ENCODE measurements at places on chromosomes 6 and 20.
A peak's percentile ranks its signal among the peaks of the same experiment; 100 is the strongest.

DNA sequence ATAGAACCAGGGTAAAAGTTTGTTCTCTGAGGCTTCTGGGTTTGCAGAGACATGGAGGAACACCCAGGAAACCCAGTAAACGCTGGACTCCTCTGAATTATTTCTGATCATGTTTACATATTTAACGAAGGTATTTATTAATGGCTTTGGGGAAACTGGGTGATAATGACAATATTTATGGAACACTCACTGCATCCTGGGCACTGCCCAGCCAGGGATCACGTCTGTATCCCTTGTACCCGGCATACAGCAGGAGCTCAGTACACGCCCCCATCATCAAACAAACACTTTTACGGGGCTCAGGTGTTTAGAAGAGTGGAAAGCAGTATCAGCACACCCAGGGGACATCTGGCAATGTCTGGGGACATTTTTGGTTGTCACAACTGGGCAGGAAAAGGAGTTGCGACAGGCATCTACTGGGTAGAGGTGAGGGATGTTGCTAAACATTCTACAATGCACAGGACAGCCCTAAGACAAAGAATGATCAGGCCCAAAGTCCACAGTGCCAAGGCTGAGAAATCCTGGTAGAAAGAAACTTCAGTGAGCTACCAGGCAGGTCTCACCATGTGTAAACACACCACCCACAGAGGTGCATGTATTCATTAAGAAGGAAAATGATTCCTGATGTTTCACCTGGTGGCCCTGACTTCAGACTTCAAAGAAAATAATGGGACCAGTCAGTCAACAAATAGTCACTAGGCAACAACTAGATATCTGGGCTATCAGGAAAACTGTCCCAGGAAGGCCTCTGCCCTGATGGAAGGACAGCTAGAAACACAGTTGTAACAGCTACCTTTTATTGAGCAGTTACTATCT lies 35.3 kb downstream of the ZMYND8 start:
- no peak for DNase-seq

- no peak for DNase-seq
Measured at GRCh38 chr20:12113468-12114371, 196.0 kb downstream of the BTBD3 start.

- no peak for DNase-seq
Measured at GRCh38 chr6:42715871-42716270, 6.5 kb downstream of the PRPH2 start.

DNA sequence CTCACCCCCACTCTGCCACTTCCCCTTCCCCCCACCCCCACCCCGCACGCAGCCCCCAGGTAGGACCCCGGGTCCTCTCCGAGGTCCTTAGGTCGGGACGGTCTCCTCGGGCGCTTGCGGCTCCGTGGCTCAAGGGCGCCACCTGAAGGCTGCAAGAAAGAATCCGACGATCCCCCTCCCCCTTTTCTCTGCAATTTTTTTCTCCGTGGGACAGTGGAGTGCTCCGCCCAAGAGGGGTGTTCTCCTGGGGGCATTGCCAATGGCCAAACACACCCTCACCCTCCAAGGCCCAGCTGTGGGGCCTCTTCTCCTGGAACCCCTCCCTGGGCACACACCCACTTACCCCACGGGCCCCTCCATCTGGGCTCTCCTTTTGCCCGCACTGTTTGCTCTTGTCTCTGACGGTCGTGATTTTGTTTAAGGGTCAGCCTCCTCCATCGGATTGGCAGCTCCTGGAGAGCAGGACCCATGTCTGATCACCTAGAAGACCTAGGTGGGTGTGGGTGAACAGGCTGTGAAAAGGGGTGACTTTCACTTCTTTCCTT lies 1.1 kb upstream of the TMEM74B start:
- DNase-seq: no peak

DNA sequence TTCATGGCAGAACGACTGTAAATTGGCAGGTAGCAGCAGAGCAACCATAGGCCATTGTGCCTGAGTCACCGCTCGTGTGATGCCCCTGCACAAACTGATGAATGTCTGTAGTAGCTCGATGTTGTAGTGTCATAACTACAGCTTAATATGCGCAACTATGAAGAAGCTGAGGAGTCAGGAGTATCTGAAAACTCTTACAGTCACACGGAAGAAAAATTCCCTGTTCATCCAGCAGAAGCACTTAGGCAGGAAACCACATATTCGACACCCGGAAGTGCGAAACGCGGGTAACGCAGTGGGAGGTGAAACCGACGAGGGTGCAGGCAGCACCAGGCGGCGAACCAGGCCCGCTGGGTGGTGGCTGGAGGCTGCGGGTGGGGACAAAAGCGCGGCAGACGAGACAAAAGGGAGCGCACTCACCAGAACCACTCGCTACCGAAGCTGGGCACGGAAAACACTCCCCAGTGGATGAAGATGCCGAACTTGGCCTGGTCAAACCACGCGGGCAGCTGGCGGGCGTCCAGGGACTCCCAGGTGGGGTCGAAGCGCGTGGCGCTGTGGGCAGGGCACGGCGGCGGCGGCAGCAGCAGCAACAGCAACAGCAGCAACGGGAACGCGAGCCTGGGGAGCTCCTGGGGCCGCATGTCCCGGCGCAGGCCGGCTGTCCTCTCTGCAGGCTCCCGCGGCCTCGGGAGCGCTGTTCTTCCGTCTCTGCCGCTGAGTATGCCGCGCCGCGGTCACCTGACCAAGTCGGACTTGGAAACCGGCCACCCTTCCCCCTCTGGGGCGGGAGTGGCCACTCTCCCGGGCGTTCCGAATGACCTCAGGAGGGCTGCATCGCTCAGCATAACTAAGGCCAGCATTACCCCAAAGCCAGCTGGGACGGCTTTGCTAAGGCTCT lies at the start of gene FUCA2:
Gene FUCA2 (minus strand): TSS at position 730 of the 901 bp plus-strand sequence. CDS start 86 bp downstream, at position 644.
- DNase-seq: peak; percentile 95

DNA sequence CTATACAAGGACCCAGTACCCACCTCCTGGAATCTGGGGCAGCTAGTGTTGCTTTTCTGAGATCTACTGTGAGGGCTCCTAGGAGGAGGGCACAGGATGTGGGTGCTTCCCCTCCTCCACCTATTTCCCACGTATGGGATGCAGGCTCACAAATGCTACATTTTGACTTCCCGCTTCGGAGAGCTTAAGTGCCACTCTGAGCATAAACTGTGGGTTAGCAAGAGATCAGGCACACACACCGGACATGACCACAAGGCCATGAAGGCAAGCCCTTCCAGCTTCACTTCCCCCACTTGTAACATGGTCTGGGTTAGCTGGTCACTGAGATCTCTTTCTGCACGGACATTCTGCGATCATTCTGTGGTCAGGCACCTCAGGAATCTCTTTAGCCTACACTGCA lies 15.7 kb upstream of the TGM3 start:
- DNase-seq: no peak

GRCh38 chr6:44270526-44271405 lies 516 bp downstream of the TMEM151B start:
- DNase-seq: no peak

DNA sequence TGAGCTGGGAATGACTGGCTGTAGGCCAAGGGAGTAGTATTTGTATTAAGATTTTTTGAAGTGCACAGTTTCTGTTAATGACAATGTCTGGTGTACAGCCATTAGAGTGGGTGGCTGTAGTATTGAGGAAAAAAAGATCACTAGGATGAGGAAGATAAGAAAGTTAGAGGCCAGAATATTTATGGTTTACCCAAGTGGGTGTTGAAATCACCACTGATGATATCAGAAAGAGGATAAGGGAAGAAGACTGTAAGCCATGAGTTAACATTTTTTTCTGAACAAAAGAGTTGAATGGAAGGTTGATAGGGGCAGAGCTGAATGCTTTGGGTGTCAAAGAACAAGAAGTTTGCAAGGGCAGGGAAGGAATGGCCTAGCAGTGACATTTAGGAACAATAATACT lies 104.7 kb downstream of the PRDM13 start:
- DNase-seq: no peak

DNA sequence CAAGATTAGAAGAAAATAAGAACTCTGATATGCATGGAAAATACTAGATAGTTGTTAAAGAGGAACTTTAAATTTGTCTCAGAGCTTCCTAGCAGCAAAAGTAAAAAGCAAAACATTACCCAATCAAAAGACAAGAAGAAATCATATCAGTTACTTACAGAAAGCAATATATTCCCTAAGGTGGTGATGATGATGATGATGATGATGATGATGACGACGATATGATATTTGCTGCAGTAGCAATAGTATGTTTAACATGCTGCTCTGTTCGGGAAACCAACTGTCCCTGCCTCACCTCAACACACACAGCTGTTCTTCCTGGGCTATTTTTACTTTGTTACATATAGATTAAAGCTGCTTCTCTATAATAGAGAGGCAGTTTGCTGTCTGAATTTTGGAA lies 12.0 kb upstream of the TBX18 start:
- DNase-seq: no peak

GRCh38 chr6:30672445-30673253 lies at the start of gene DHX16:
DHX16 (minus strand) TSS chr6:30673006; CDS start chr6:30672841, 165 bp downstream.
- peak; percentile 96 for DNase-seq

- DNase-seq: no peak
Measured at GRCh38 chr20:40565001-40565681, 123.9 kb downstream of the MAFB start.

DNA sequence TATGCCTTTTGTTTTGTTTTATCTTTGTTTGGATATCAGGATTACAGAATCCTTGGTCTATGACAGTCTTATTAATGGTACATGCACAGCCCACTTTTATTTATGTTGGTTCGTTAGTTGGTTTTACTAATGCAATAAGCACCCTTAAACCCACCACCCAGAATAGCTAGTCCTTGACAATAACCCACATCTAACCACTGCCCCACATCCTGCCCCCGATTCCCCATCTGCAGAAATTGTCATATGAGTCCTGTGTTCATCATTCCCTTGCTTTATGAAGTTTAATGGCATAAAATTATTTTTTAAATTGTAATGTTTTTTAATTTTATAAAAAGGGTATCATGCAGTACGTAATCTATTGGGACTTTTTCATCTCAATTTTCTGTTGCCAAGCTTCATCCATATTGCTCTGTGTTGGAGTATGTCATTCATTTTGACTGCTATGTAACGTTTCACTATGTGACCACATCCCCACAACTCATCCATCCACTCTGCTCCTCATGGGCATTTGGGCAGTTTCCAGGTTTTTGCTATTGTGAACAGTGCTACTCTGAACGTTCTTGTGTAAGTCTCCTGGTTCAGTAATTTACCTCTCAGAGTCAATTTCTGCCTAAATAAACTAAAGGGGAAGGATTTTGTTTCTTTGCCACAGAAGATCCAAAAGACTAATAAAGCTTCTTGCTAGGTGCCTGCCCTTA lies 150.4 kb downstream of the MRPL14 start:
- peak; percentile 21 for DNase-seq

DNA sequence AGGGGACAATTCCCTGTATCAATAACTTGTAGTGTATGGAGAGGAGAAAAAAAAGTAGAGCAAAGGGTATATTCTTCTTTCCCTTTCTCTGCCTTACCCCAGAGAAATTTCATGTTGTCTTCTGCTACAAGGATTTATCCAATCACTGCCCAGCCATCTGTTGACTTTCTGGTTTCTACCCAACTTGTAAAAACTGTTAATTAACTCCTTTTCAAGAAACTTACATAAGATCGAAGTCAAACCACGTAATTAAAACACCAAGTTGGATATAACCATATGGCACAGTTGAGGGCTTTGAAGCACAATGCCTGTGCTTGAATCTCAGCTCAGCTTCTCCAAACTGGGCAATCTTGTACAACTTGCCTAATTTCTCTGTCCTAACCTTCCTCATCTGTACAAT lies 99.5 kb downstream of the MAN1A1 start:
- no peak for DNase-seq

- DNase-seq: no peak
Measured at GRCh38 chr6:14502551-14502950, 385.0 kb downstream of the CD83 start.

- no peak for DNase-seq
Measured at GRCh38 chr20:60728705-60729104, 523.4 kb upstream of the CDH4 start.

GRCh38 chr6:144335311-144335861 lies 50.3 kb downstream of the UTRN start:
- no peak for DNase-seq

Data from suprapubic skin (tissue), 4 donors.